ENCODE measurements at places on chromosomes 2 and 18. TPM values are rescaled to one million over a fixed set of nuclear protein-coding genes. Genes with fewer than 3 reads are reported as not detected.

GRCh38 chr2:126634273-126634861 is 21.6 kb upstream of the GYPC start:
- no peak for DNase-seq

The HRH4 gene
- not detected for total RNA-seq

DNA sequence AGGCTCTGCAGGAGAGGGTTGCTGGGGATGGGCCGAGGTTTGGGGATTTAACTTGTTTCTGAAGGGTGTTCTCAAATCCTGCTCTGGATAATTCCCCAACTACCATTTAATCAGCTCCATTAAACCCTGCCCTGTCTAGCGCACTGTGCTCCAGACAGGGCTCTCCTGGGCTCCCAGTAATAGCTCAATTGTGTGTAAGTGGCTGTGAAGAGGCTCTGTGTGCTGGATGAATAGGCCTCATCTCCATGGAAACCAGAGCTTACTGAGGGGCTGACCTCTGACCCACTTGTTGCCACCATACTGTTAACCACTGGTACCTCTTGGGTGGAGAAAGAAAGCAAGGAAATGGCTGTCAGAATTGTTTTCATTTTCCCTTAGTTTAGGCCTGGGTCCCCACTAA is 92.9 kb downstream of the TGOLN2 start:
- DNase-seq: no peak

DNA sequence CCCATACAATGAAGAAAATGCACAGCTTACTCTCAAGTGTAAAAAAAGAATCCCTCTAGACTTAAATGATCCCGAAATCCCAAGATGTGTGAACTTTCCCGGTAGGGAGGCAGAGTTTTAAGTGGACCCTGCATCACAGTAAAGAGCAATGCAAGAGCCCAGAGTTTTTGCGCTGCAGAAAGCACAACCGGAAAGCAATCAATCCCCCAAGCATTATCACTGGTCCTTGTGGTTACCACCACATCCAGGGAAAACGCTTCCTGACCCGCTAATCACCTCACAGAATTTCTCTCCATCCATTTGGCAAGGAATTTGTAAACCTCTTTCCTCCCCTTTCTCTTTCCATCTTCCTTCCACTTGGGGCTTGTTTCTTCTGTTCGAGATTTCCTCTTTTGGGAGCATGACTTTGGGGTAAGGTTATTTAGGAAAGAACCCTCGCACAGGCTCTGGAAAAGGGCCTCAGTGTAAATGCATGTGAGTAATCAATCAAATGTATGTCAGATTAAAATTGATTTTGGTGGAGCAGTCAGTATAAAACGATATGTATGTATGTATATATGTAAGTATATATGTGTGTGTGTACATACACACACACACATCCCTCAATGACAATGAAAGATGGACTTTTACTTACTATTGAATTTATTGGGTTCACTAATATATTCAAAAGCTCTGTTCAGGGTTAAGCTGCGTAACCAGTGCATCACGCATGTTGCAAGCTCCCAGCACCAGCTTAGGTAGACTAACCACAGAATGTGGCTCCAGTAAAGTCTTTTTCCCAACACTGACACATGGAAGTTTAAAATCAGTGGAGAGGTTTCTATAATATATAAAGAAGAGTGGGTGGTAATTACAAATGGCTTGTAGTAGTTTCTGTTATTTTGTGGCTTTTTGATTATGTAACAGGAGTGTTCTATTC is 1.6 kb downstream of the PLCL1 start:
- no peak for DNase-seq

DNA sequence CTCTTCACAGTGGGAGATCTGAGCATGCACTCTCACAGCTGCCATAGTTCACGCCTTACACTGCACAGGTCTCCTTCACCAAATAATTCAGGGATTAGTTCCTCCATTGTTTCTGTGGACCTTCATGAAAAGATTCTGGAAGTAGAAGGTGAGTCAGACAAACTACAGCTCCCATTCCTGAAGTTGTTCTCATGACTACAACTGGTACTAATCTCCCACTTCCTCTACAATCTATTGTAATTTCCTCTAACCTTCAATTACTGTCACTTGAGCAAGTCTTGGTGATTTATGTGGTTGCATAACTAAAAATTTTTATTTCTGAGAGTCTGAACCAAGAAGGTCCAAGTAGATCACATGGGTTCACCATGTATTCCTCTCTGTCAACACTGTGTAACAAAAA is 128.7 kb downstream of the XIRP2 start:
- no peak for DNase-seq
